Stimulated activated CD8-positive, alpha-beta memory T cell treated with anti-CD3 and anti-CD28 coated beads, Interleukin-4, amount 100 ng/mL, for 24 hours (primary cell): ENCODE measurements at places on chromosomes 2 and 18.

GRCh38 chr2:205141381-205141780, 540.9 kb upstream of the NRP2 start:
- no peak for DNase-seq

- no peak for DNase-seq
Observed at GRCh38 chr2:204971206-204971907, 426.1 kb downstream of the PARD3B start.

- DNase-seq: no peak
Observed at GRCh38 chr18:79092874-79093273, 23.7 kb downstream of the ATP9B start.

DNA sequence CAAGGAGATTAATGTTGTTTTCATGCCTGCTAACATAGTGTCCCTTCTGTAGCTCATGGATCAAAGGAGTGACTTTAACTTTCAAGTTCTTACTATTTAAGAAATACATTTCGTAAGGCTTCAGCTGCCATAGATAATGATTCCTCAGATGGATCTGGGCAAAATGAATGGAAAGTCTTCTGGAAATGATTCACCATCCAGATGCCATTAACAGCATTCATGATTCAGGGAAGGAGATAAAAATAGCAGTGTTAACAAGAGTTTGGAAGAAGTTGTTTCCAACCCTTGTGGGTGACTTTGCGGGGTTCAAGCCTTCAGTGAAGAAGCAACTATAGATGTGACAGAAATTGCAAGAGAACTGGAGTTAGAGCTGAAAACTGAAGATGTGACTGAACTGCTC, 17.0 kb downstream of the VRK2 start:
- DNase-seq: no peak

- DNase-seq: no peak
Observed at GRCh38 chr2:1607971-1608688, 136.2 kb downstream of the PXDN start.

DNA sequence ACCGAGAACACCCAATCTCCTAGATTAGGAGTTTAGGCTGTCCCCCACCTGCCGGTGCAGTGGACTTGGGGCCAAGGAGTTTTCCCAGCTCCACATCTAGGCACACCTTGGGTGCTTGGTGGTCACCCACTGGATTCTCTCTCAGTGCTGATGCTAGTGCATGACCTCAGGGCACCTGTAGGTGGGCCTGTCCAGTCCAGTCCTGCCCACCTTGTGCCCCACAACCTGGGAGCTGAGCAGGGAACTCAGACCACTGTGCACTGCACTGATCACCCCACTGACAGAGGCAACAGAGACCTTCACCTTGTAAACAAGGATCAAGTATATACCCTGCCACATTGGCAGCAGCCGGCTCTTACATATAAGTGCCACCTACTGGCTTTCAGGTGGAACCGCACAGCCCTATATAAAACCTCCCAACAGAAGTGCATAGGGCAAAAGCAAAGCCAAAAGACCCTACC, 12.7 kb upstream of the CDH19 start:
- DNase-seq: no peak

- no peak for DNase-seq
Observed at GRCh38 chr2:239381709-239382134, 19.1 kb downstream of the HDAC4 start.
